ENCODE measurements at places on chromosomes 2 and 18.
A peak's percentile ranks its signal among the peaks of the same experiment; 100 is the strongest.

DNA sequence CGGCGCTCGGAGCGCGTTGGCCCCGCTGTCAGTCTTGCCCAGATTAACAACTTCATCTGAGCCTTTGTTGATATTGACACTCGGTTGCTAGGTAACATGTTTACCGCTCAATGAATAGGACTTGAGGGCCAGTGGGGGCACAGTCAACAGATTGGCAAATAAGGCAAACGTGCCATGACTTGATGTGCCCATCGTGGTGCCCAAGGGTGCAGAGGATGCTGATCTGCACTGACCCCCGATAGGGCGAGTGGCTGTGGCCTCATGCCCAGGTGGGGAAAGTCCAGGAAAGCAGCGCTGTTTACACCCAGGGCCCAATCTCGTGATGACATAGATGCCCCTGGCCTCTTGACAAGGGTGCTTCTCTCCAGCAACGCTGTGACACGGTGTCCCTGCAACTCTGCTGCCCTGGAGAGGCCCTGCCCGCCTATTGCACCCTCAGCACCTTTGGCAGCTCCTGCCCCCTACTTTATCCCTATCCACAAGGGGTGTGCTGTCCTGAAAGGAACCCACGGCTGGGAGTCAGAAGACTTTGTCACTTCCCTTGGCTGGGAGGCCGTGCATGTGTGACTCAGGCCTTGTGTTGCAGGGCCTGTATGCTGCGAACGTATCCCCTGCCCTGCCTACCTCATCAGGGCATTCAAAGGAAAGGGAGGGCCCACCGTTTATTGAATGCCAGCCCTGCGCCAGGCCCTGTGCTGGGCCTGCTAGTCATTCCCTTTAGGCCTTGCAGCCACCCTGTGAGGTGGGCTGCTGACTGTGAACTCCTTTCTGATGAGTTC, 158.0 kb downstream of the INHBB start:
- no peak for DNase-seq

DNA sequence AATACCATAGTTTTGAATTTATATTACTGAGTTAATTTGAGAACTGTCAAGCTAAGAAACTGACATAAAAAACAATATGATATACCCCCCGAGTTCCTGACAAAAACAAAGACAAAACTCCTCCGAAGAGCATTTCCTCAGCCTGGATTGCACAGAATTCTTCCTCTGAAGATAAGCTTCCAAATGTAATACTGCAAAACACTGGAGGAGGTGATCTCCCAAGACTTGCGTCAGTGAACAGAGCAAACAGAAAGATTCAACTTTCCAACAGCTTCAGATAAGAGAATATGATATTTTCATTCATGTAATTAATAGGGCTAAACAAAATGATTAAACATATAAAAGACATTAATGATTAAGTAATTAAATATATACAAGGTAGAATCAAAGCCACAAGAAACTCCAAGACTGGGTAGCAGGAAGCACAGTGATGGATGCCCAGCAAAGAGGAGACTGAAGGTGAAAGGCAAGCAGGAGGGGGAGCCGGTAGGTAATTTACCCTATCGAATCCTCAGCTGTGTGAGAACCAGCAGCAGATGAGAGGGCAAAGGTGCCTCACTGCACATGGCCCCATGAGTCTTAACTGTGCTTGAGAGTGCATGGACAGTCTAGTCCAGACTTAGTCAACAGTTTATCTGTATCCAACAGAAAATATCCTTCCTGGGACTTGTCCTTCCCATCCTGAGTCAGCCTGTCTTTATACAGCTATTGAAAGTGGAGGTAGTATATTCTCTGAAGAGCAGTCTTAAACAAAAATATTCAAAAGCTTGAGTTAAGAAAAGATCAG, 18.3 kb upstream of the SERPINB3 start:
- no peak for DNase-seq

DNA sequence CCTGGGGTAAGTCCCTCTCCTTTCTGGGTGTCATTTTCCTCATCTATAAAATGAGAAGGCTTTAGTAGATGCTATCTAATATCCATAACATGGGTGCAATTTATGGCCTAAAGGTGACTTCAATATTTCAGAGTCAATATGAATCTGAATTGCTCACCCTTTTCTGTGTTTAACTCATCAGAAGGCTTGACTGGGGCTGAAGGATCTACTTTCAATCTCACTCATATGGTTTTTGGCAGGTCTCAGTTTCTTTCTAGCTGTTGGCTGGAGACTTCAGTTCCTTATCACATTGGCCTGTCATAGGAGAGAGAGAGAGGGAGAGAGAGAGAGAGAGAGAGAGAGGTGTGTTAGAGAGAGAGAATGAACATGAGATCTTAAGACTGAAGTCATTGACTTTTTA, 343.7 kb upstream of the MEX3C start:
- DNase-seq: no peak

DNA sequence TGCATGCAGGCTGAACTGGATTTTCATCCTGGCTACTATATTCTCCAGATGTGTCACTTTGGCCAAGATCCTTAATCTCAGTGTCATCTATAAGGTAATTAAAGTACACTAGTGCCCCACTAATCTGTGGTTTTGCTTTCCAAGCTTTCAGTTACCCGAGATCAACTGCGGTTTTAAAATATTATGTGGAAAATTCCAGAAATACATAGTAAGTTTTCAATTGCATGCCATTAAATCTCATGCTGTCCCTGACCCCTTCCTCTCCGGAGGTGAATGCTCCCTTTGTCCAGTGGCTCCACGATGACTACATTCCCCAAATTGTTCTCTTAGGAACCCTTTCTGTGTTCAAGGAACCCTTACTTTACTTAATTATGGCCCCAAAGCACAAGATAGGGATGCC, 5.3 kb upstream of the TYMS start:
- no peak for DNase-seq

DNA sequence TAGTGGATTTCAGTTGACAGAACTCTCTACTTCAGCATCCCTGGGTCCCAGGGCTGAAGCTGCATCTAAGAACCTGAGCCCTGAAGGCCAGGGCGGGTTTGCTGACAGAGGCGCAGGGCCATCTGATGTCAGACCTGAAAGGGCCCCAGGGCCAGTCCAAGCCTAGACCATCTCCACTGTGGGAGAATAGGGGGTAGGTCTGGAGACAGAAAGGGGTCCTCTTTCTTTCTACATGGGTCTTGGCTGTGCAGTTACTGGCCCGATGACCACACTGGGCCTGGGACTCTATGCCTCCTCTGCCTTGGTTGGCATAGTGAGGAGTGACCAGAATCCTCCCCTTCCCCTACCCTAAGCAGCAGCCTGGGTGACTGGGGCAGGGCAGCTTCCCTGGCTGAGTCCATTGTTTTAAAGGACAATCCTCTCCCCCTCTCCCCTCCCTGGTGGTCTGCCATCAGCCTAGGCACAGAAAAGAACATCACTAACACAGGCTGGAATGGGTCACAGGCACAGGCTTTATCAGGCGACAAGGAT, 34.5 kb downstream of the HS1BP3 start:
- DNase-seq: no peak

DNA sequence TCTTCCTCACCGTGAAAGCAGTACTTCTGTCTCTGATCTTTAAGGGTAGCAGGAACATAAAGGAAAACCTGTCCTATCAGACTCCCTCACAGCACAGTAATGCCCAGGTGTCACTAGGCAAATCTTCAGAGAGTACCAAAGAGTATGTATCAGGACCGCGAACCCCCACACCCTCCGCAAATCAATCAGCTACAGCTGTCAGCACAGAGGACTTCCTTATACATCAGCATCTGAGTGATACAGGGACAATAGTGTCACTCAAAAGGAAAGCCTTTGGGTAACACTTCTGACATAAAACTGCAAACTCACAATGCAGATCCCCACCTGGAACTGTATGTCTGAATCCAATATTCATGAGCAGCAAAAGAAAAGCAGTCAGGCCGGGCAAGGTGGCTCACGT, 2.6 kb downstream of the AFG3L2 start:
- no peak for DNase-seq

- no peak for DNase-seq
Observed at GRCh38 chr18:12305930-12306629, 2.0 kb upstream of the TUBB6 start.

DNA sequence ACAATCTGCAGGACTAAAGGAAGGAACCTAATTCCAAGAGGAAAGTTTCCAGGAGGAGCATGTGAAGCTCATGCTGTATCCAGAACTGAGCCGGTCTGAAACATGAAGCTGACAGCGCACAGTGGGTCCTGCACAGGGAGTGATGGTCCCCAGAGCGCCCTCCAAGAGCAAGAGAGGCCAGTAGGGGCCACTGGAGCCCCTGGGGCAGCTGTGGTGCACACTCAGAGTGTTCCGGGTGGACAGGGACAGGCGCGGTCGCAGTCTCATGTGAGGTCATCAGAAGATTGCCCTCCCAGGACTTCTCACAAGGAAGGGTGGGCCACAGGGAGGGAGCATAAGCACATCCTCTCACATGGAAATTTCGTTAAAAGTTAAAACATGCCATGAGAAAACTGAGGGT, 355.9 kb downstream of the EIPR1 start:
- DNase-seq: no peak

DNA sequence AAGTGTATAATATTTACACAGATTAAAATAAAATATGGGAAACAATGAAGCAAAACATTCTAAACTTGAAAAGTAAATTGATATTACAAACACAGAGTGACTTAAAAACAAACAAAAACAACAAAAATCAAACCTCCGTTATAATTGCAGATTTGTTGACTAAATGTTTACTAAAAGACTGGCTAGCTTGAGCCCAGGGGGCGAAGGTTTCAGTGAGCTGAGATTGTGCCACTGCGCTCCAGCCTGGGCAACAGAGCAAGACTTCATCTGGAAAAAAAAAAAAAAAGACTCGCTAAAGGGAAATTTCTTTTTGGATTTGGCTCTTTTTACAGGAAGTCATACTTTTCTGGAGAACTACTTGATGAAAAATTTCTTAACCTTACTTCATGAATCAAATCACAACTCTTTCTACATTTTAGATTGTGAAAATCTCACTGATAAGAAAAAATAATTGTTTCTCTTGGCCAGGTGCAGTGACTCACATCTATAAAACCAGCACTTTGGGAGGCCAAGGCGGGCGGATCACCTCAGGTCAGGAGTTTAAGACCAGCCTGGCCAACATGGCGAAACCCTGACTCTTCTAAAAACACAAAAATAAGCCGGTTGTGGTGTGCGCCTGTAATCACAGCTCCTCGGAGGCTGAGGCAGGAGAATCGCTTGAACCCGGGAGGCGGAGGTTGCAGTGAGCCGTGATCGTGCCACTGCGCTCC, 9.7 kb downstream of the TFPI start:
- no peak for DNase-seq

DNA sequence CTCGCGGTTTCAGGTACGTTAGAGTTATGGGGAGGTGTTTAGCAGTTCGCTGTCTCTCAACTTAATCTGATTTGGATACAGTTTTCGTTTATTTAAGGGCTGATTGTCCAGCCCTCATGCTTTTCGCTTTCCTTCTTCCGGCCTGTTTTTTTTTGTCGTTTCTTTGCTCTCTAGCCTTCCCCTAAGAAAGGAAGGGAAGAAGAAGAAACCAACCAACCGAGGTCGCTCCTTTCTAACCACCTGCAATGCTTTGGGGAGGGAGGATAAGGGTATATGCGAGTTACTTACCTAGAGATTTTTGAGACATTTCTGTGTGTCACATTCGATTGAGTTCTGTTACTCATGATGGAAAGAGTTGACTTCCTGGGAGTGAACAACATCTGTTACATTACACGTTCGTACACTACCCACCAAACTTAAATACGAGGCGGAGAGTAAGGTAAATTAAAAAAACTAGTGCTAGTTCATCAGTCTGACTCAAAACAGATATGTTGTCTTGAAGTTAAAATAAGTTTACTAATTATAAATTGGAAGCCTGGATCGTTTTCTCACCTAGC, 918 bp downstream of the EIF5B start:
- DNase-seq: no peak

DNA sequence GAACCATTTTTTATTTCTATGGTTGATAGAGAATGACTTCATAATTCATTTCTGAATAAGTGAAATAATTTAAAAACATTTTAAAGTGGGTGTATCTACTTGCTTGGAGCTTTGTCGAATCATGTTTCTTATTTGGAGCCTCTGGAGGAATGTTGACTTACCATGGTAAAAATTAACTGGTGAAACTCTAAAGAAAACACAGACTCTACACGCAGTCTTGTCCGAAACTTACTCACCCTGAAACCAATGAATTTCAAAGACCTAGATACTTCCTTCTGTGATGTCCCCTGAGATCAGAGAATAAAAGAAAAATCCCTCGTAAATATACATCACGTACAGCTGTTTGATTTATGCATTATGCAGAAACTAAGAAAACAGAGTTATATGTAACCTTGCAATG, 665.2 kb upstream of the NRXN1 start:
- DNase-seq: no peak

DNA sequence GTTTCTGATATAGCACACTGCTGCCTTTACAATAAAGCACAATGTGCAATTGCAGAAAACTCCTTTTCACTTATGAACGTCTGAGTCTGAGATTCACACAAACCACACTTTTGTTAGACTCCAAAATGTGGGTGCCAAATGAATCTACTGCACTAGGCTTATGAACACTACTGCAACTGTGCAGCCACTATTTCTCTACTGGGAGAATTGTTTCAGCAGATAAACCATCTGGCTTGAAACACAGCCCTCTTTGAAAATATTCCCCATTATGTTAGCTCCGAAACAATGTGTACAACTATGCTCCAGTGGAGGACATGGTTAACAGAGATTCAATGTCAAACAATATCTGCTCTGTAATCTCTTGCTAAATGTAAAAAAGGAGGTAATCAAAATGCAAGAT, 188.7 kb upstream of the ZEB2 start:
- no peak for DNase-seq

DNA sequence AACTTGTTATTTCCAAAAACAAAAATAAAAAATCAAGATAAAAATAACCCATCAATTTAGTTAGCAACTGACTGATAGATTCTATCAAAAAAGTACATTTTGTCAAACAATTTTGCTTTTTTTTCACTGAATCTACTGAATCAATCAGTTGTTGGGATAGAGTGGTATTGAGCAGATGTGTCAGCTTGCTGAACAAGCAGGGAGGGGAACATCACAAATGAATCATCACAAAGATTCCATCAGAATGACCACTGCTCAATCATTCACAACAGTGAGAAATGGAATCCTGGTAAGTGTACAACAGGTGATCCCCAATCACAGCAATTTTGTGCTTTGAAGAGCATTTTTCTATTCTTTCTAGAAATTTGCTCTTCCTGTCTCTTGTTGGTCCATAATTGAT, 12.3 kb upstream of the SLC14A2 start:
- DNase-seq: no peak

GRCh38 chr2:195559431-195559914, 97.6 kb upstream of the SLC39A10 start:
- peak; percentile 31 for DNase-seq

DNA sequence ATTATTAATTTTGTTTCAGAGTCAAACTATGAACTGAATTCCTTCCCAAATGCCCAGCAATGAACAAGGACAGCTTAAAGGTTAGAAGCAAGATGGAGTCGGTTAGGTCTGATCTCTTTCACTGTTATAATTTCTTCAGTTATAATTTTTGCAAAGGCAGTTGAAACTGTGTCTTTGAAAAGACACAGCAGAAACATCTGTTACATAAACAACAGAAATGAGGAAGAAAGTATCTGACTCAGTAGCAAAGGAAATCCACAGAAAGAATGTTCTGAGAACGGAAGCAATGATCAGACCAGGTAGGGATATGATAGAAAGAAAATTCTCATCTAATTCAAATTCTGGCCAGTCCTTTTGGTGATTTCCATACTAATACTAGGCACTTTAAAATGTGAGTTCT, 5.2 kb upstream of the RMC1 start:
- no peak for DNase-seq

GRCh38 chr2:72893594-72894319, 6.5 kb downstream of the SPR start:
- DNase-seq: no peak
